ENCODE measurements at places on chromosomes 7 and 10. TPM values are rescaled to one million over a fixed set of nuclear protein-coding genes. Genes with fewer than 3 reads are reported as not detected.

Gene FXYD4
- not detected for total RNA-seq

Gene TMEM236
- 0.18 TPM for total RNA-seq

Gene CCDC172
- total RNA-seq: not detected

Gene MRLN
- not detected for total RNA-seq

Gene HOXA10
- total RNA-seq: not detected

Gene HIF1AN
- 8.6 TPM for total RNA-seq

Gene CYP2C19
- total RNA-seq: 5.0 TPM

- no peak for DNase-seq
Observed at GRCh38 chr7:136874393-136875032, 6.1 kb downstream of the CHRM2 start.

GRCh38 chr7:150909200-150909995, 57.1 kb downstream of the AOC1 start:
- no peak for DNase-seq

GRCh38 chr7:127912901-127913300, 118.3 kb downstream of the LRRC4 start:
- no peak for DNase-seq

- no peak for DNase-seq
Observed at GRCh38 chr10:122665329-122665860, 34.3 kb downstream of the C10orf120 start.

DNA sequence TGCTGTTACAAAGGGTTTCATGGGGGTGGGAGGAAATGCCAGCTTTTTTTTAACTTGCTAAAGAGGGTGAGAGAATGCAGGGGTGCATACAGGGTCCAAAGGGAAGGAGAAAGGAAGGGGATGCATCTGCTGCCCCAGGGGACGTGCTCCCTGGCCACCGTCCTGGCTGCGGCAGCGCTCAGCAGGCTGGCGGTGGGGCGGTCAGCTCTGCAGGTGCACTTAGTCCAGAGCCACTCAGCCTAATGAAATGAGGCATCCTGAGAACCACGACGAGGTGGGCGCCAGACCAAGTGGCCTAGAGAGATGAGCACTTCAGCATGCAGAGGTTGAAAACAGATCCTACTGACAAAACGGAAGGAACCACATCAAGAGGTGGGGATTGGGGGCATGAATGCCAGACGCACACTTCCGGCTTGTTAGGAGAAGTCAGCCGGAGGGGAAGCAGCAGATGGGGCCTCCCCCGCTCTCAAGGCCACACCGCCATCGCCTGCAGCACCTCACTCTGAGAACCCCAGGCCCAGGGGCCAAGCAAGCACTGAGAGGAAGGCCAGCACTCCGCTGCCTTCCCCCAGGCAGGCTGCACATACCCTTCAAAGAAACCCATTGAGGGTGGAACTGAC, 94.5 kb downstream of the MAD1L1 start:
- DNase-seq: no peak

GRCh38 chr7:122595885-122596284, 103.0 kb downstream of the RNF133 start:
- DNase-seq: no peak

- DNase-seq: no peak
Observed at GRCh38 chr7:7761974-7762779, 43.8 kb upstream of the RPA3 start.

- DNase-seq: no peak
Observed at GRCh38 chr10:52738951-52739350, 33.6 kb downstream of the MBL2 start.

GRCh38 chr7:73726083-73726466, 6.6 kb upstream of the STX1A start:
- no peak for DNase-seq

GRCh38 chr7:26609532-26609931, 254.9 kb downstream of the SKAP2 start:
- no peak for DNase-seq

- no peak for DNase-seq
Observed at GRCh38 chr10:122259075-122259466, 12.0 kb upstream of the BTBD16 start.

DNA sequence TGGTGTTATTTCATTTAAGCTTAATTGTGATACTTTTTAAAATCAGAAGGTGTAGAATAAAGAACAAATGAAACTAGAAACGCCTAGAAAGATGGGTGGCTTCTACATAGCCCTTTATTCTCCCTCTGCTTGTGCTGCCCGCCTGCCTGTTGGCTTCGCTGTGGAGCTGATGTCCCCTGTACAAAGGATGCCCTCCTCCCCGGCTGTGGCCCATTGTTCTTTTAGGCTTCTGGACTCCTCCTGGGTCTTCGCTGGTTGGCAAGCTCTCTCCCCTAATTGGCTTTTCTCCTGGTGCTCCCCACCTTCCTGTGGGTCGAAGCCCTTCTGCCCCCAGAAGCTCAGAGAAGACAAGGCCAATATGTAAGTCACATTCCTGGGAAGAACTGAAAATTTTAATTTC, 98.2 kb downstream of the FANK1 start:
- DNase-seq: no peak

GRCh38 chr7:88328787-88329186, 22.1 kb upstream of the STEAP4 start:
- DNase-seq: no peak

GRCh38 chr10:93346694-93347093, 135.4 kb downstream of the MYOF start:
- no peak for DNase-seq

DNA sequence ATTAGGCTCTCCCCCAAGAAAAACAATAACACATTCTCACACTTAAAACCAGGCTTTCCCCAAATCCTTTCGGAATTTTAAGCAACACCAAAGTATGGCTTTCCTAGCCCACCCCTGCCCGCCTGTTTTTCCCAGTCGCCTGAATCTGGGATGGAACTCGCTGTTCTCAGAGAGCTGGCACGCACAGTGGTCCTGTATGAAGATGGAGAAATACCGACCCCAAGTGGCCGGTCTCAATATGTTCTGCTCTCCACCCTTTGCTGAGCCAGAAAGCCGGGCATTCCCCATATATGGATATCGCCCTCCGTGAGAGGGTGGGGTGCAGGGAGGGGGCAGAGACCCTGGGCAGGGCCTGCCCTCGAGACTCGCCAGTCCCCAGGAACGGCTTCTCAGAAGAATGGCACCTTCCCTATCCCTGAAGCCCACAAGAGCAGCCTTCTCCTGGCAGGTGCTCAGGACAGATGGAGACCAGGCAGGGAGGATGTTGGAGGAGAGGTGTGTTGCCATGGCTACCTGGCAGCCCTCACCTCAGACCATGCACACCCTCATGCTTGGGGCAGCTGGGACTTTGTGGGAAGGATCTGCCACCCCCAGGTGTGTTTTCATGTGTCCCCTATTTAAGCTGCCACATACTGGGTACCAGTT, 3.4 kb downstream of the TACR2 start:
- no peak for DNase-seq

GRCh38 chr10:15335508-15335907, 35.6 kb downstream of the FAM171A1 start:
- no peak for DNase-seq

GRCh38 chr7:90411510-90411909, 8.2 kb downstream of the CLDN12 start:
- DNase-seq: no peak

GRCh38 chr7:83509255-83510021, 139.5 kb downstream of the SEMA3E start:
- DNase-seq: no peak

- DNase-seq: no peak
Observed at GRCh38 chr10:61970182-61971002, 68.9 kb downstream of the ARID5B start.
